ENCODE measurements at places on chromosomes 6 and 20.

- no peak for DNase-seq
Measured at GRCh38 chr20:33675136-33675959, 1.1 kb upstream of the NECAB3 start.

GRCh38 chr6:41200901-41201763 is at the start of gene TREML2:
Gene TREML2, minus strand, starts transcription at chr6:41201149. Its CDS starts 141 bp downstream, at chr6:41201008.
- DNase-seq, result peak; percentile 20

GRCh38 chr6:79984261-79984660 is 20.2 kb upstream of the TTK start:
- DNase-seq, result no peak

GRCh38 chr6:46940433-46941226 is 18.9 kb upstream of the ADGRF5 start:
- DNase-seq, result no peak

DNA sequence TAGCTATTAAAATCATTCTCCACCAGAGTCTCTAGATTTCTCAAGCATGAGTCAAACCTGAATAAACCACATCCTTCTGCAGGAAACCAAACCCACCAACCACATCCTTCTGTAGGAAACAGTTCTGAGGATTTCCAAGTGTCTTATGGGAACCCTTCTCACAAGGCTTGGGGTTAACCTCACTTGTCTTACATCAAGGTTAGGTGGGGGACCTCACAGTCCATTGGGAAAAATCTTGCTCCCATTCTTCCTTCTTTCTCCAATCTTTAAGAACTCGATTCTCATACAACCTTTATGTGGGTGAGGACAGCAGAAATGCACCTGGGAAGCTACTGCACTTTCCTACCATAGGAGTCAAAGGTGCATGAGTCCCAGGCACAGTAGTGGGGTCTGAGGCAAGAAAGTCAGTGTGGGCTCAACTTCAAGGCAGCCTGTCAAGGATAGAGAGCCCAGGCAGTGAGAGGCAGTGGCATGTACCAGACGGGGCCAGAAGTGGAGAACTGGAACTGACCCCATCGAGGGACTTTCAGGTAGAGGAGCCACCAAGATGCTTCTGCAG is 114.5 kb downstream of the SLC22A3 start:
- peak; percentile 17 for DNase-seq

- DNase-seq, result no peak
Measured at GRCh38 chr20:57261457-57262251, 4.8 kb downstream of the BMP7 start.

GRCh38 chr20:1479831-1480595 is 11.2 kb downstream of the SIRPB2 start:
- DNase-seq, result no peak

- DNase-seq, result no peak
Measured at GRCh38 chr20:50919567-50919966, 11.7 kb downstream of the ADNP start.

- DNase-seq, result no peak
Measured at GRCh38 chr20:26169506-26169905, 472.9 kb upstream of the ZNF337 start.

- no peak for DNase-seq
Measured at GRCh38 chr6:96923871-96924493, 546 bp upstream of the KLHL32 start.

DNA sequence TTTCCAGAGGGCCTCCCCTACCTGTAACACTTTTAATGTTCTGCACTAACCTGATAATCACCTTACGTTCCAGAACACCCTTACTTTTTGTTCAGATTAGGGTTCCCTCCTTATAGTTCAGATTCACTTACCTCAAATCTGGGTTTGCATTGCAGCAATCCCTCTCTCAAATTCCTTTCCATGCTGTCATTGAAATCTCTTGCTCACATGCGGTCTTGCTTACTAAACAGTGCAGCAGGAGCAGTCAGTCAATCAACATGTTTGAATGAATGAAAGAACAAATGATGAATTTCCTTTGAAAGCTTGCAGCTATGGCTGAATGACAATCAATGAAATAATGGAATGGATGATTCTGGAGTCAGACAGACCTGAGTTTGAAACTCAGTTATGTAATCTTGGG is 200.1 kb downstream of the HIVEP2 start:
- DNase-seq, result no peak

DNA sequence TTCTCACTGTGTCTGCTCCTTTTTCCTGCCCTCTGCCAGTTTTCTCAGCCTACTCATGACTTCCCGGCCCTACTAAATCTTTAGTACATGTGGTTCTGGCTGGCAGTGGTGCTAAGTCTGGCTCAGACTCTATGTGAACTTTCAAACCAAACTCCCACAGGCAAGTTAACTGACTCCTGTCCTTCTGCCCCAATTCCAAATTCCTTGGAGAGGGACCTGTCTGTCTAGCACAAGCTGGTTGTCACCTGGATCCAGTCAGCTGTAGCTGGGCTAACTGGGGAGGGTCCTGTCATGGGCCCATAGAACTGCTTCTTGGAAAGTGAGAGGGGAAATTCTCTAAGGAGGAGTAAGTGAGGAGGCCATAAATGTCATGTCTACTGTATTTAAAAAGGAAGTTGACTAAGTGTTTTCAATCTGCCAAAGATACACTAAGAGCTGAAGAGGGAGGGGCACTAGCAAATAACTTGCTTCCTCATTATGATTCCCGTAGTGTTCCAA is 240.1 kb downstream of the KCNQ5 start:
- DNase-seq, result no peak

GRCh38 chr6:35033683-35034082 is 107.5 kb downstream of the TCP11 start:
- DNase-seq, result no peak

DNA sequence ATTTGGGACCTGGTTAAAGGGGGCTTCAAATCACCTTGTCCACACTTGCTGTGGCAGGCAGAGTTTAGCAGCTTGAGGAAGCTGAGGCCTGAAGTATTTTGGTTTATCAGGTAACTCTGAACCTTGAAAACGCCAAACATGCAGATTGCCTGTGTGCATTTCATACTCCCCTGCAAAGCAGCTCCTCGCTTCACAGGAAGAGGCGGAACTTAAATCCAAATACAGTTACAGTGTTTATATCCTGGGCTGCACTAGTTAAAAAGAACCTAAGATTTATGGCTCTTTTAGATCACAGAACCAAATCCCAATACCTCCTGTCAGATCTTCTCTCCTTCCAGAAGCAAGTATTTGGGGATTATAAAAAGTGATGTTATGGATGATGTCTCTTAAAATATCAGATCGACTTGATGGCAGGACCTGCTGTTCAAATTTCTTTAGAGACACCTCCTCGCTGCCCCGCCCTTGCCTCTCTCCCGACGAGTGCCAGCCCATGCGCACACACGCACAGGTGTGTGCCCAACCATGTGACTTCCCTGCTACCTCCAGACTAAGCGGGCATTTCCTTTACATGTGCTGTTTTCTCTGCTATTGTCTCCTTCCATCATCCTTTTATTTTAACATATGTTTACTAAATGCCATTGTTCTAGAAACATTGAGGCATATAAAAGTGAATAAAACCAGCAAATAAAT is 224.6 kb upstream of the FOXQ1 start:
- DNase-seq, result no peak

DNA sequence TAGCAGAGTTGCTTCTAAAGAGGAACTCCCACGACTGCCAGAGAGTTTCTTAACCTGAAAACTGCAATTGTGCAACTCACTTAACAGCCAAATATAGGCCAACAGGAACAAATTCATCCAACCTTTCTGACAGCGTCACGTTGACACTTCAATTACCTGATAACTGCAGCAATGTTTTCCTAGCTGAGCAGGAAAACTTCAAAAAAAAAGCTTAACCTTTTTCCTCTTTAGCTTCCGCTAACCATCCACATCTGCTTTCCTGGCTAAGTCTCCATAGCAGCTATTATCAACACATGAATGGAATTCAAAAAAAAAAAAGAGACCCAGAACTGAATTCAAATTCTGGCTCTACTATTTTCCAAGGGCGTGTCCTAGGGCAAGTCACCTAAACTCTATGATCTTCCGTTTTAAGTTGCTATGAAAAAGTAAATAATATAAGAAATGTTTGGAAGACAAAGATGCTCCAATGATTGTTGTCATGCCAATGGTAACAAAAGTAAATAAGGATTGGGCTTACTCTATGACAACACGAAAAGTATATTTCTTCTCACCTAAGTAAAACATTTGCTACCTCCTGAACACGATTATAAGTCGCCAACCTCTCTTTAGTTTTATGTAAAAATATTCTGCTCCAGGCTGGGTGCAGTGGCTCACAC is 524.6 kb upstream of the JARID2 start:
- no peak for DNase-seq
